ENCODE measurements at places on chromosomes 5 and 9. TPM values are rescaled to one million over a fixed set of nuclear protein-coding genes. Genes with fewer than 3 reads are reported as not detected.

DNA sequence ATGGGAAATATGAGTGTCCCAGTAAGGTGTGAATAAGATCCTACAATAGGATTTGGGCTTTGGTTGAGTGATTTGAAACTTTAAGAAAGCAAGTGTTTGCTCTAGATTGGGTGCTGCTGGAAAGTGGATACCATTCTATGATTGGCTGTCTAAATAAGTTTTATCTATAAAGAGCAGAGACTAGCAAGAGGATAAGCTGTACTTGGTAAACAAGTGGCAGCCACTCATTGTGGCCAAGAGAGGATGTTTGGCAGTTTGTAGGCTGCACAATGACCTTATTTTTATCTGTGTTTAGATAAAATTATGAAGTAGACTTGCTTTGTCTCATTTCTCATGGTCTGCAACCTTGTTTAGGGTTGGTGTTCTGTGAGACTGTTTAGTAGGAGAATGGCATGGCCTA lies 341.6 kb upstream of the PIK3R1 start:
- DNase-seq: no peak

- no peak for DNase-seq
Observed at GRCh38 chr9:27533311-27533710, 3.7 kb upstream of the MOB3B start.

DNA sequence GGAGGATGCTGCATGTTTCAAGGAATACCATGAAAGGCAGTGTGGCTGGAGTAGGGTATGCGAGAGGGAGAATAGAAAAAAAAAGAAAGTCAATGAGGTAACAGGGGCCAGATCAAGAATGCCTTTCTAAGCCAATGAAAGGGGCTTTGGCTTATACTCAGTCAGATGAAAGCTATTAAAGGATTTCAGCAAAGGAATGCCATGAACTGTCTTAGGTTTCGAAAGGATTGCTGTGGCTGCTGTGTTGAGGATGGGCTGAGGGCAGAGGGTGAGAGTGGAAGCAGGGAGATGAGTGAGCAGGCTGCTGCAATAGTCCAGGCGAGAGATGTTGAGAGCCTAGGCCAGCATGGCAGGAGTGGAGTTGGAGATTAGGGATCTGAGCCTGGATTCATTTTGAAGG lies 135.4 kb upstream of the CKMT2 start:
- DNase-seq: no peak

DNA sequence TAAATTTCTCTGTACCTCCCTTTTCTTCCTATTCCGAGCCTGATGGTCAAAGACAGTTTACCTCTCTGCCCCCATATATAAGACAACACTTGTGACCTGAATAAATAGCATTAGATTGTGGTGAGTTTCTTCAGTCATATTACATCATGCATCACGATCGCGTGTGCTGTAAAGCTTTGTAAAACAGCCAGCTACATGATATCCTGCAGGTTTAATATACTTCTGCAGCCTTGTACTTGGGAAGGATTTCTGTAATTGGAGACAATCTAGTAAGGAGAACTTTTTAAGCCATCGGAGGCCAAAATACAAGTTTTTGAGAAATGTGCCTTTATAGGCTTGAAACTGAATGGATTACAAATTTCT lies 711.8 kb upstream of the WWC1 start:
- no peak for DNase-seq

- DNase-seq: no peak
Observed at GRCh38 chr5:175620527-175620926, 37.3 kb upstream of the HRH2 start.

GRCh38 chr5:150278916-150279315 lies 10.7 kb downstream of the CAMK2A start:
- DNase-seq: no peak

- DNase-seq: no peak
Observed at GRCh38 chr9:4080921-4081895, 218.7 kb downstream of the GLIS3 start.

DNA sequence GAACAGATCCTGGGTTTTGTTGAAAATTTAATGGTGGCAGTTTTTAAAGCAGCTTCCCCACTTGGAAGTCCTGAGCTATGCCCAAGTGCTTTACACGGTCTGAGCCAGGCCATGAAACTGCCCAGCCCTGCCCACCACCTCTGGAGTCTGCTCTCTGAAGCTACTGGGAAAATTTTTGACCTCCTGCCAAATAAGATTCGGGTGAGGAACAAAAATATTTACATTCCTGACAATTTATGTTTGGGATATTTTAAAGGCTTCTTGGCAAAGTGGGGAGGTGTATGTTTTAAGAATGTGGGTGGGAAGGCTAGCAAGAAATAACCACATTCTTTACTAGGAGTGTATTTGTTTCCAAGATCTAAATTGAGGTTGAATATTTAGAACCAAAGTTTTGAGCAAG lies 50.0 kb downstream of the HACD4 start:
- no peak for DNase-seq

- DNase-seq: no peak
Observed at GRCh38 chr5:167624053-167624452, 667.4 kb upstream of the WWC1 start.

GRCh38 chr9:114002271-114002985 lies 75.7 kb downstream of the AMBP start:
- DNase-seq: no peak

GRCh38 chr5:64800926-64801325 lies 32.2 kb downstream of the CWC27 start:
- no peak for DNase-seq

DNA sequence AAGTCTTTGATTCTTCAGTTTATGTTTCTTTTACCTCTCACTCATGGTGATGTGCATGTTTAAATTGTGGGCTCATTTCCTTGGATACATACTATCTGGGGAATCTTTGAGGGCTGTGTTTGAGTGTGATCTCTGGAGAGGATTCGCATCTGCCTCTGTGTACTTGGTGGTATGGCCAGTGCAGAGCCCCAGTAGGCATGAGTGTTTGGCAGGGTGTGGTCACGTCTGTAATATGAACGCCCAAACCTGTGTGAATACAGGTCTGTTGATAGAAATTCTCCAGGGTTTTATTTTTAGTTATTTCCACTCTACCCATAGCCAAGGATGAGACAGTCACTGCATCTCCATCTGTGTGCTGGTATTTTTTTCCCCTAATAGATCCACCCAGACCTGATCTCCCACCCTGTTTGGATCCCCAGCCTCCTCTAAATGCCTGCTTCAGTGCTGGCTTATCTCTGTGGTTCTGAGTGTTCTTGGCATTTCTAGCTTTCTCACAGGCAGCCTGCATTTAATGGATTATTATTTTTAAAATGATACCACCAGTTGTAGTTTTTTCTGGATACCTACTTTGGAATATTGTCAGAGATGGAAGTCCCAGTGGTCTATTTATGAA lies 37.5 kb downstream of the TJP2 start:
- no peak for DNase-seq

GRCh38 chr5:56810826-56811225 lies 4.5 kb upstream of the MAP3K1 start:
- no peak for DNase-seq

DNA sequence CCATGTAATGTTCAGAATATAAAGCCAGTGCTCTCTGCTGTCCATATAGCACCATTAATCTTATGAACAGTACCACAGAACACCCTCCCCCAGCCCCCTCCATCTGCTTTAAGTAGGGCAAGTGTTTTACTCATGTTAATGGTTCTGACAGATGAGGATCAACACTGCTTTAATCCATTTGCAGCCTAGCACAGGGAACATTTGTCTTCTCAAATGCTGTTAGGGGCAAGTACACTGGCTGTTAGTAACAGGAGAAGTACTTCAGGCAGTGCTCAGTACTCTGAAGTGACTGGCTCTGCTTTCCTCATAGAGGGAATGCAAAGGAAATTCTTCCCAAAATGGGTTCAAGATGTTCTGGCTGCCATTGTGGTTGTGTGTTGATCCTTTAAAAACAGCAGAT lies 202.6 kb downstream of the DCP2 start:
- no peak for DNase-seq

DNA sequence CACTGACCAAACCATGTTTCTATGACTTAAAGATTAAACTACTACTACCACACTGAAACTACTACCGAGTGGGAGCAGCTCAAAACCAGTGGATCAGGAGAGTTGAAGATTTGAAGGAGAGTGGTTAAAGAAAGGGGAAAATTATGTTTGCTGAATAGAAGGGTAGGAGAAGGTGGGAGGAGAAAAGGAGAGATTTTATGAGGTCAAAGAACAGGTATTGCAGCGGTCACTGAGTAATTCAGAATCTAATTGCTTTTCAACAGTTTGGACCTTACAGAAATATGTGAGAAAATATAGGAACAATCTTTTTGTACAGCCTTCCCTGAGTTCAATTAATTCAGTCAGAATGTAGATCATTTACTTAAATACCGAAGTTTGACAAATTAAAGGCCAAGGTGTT lies 24.6 kb downstream of the EDIL3 start:
- DNase-seq: no peak

- DNase-seq: no peak
Observed at GRCh38 chr9:125744616-125745015, 2.6 kb upstream of the PBX3 start.

DNA sequence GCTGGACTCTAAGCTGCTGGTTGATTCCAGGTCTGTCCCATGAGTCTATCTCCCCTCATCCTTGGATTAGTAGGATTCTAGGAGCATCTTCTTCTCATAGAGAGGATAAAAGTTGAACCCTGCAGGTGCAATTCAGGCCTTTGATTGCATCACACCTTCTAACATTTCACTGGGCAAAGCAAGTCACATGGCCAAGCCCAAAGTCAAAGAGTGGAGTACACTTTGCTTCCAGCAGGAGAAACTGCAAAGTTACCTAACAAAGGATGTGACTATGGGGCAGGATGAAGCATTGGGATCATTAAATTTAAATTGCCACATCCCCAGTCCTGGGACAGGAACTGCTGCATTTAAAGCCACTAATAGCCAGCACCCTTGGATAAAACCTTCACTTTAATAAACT lies 51.0 kb upstream of the EGFLAM start:
- DNase-seq: no peak

DNA sequence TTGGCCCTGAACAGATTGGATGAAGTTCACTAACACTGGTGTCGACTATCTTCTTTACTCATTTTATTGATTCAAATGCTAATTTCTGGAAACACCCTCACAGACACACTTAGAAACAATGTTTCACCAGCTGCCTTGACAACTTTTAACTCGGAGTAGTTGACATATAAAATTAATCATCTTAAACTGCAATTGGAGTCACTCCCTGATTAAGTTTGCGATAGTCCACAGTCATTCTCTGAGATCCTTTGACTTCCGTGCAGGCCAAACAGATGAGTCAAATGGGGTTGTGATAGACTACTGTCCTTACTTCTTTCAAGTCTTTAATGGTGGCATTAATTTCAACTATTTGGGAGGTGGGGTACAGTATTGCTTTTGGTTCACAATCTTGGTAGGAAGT lies 114.4 kb upstream of the PCSK1 start:
- DNase-seq: no peak

GRCh38 chr9:126205845-126206498 lies 120.7 kb upstream of the MVB12B start:
- DNase-seq: no peak

DNA sequence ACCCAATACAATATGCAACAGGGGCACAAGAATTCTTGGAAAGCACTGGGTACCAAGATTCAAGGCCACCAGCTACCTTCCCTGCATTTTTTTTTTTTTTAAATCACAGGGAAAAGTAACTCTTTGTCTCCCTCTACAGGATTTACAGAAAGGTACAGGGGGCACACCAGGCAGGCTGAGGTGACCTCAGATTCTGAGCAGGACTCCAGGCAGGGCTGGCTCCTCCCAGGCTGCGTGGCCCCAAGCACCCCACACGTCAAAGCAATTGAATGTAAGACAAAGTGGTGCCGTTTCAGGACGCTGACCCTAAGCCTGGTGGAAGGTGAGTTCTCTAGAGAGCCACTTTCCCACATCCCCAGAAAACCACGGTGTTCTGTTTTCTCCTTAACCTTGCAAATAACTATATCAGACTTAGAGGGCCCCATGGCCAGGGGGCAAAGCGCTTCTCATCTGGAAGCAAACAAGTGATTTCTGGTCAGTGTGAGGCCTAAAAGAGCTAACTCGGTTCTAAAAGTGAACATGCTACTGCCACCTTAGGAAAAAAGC lies 222.6 kb downstream of the ROR2 start:
- DNase-seq: no peak

GRCh38 chr5:39216631-39217030 lies 2.7 kb downstream of the FYB1 start:
- no peak for DNase-seq

GRCh38 chr5:139272471-139273321 lies 20.8 kb upstream of the MATR3 start:
- DNase-seq: no peak

- no peak for DNase-seq
Observed at GRCh38 chr5:157469073-157469472, 9.1 kb downstream of the NIPAL4 start.

GRCh38 chr9:111928359-111928720 lies 31.7 kb downstream of the UGCG start:
- no peak for DNase-seq

- peak; percentile 59 for DNase-seq
Observed at GRCh38 chr5:78888580-78889368, 96.3 kb downstream of the ARSB start.

DNA sequence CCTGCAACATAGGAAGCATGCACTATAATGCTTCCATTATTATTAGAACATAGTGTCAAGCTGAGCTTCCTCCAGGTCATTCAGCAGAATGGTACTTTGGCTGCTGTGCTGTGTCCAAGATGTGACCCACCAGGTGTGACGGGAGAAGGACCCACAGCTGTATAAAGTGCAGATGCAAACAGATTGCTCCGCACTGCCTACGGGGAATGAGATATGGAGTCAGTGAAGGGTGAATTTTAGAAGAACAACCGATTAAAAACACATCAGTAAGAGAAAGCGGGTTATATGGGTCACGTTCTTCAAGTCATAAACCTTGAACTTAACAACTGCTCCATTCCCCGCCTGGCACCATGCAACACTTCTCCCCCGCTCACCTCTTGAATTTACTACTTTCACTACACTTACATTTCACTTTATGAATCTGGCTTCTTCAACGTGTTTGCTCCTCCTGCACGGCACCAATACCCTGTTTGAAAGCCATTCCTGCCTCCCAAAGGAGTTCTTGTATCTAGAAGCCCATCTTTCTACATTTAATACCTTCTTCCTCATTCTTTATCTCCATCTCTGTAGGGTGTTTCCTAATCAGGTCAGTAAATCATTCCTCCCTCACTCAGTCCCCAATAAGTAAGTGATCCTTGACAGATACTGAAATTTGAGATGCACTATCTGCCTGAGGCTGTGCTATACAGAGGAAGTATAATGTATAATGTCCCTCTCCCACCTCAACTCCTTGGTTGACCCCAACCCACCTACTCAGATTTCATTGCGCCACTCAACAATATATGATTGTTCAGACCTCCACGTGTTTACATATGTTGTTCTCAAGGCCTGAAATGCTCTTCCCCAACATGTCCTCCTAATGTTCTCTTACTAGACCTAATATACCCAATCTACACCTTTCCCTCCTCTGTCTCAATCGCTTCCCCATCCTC lies 25.9 kb downstream of the BRINP1 start:
- DNase-seq: no peak

GRCh38 chr9:137744632-137745183 lies 125.9 kb downstream of the EHMT1 start:
- DNase-seq: no peak

The CLIC3 gene
- polyA plus RNA-seq: 0.80 TPM

The TAF11L10 gene
- not detected for polyA plus RNA-seq

The ARAP3 gene
- polyA plus RNA-seq: 11.2 TPM

The HRCT1 gene
- not detected for polyA plus RNA-seq

The ORM2 gene
- polyA plus RNA-seq: not detected

The FAM221B gene
- polyA plus RNA-seq: 0.23 TPM

The ANKRD20A1 gene
- polyA plus RNA-seq: not detected

The CSF2 gene
- polyA plus RNA-seq: not detected

The FRMD3 gene
- 28.5 TPM for polyA plus RNA-seq

The NR5A1 gene
- not detected for polyA plus RNA-seq

The ENG gene
- 46.5 TPM for polyA plus RNA-seq

The ROR2 gene
- polyA plus RNA-seq: 13.4 TPM

The IFNA2 gene
- polyA plus RNA-seq: not detected
